ENCODE measurements at places on chromosomes 1 and 21. TPM values are rescaled to one million over a fixed set of nuclear protein-coding genes. Genes with fewer than 3 reads are reported as not detected.
A peak's percentile ranks its signal among the peaks of the same experiment; 100 is the strongest.

DNA sequence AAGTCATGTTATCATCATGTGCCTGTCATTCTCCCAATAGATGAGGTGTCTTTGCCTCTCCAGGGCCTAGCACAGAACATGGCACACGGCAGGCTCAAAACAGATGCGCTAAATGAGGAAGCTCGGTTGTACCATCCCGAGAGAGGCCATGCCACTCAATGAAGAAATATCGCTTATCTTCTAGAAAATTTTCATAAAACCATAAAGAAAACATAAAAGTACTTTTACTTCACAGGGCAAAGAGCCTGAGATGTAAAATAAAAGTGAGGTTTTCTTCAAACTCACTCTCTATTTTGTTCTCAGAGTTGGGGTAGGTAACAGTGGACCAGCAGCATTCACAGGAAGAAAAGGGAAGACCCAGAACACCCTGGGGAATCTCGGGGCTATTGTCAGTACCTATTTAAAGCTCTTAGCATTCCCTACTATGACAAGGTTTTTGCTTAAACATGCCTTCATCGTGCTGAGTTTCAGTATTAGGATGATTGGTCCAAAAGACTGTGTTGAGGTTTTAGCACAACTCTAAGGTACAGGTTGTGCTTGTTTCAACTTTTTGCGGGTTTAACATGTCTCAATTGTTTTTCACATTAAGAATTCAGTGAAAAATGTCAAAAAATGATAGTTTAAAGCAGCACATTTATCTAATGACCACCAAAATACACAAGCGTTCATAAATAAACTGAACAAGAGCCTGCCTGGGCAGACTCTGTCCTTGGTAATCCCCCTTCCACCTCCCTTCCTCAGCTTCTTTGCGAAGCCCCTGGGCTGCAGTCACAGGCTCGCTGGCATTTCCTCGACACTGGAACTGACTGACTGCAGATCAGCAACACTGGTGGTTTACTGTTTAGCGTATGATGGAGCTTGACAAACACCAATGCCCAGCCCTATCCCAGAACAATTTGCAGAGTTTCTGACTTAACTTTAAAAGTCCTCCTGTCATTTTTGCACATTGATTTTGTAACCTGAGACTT lies 55.6 kb downstream of the COQ8A start:
- no peak for DNase-seq
- H3K27me3 ChIP-seq = no peaks in the 10 kb centered on the region
- H3K4me1 ChIP-seq = no peaks in the 10 kb centered on the region
- no peak overlapping the region for H3K27ac ChIP-seq
- H3K36me3 ChIP-seq = peaks cover 12% of the 10 kb centered on the region

LRRC39 gene
- total RNA-seq = 1.2 TPM

DNA sequence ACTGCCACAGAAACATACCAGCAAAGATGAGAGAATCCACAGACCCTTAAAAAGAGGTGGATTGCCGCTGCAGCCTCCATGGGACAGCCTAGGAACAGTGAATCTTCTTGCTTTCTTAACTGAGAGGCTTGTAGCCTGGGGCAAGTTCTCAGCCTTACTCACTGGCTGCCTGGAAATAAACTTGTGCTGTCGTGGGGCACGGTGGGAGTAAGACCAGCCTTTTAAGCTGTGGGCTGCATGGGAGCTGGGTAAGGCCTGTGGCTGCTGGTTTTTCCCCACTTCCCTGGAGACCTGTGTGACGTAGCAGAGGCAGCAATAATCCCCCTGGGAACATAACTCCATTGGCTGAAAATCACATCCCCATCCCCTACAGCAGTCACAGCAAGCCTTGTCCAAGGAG lies 30.8 kb downstream of the CD2 start:
- no peaks in the 10 kb centered on the region for H3K4me1 ChIP-seq
- no peak for DNase-seq
- peaks cover 3% of the 10 kb centered on the region for H3K27me3 ChIP-seq
- no peak overlapping the region for H3K27ac ChIP-seq
- no peaks in the 10 kb centered on the region for H3K36me3 ChIP-seq
- H3K4me3 ChIP-seq = no peak overlapping the region

GRCh38 chr21:44815852-44816628 lies 1.8 kb downstream of the SUMO3 start:
- H3K4me1 ChIP-seq = peaks cover 23% of the 10 kb centered on the region
- peak overlapping the region; percentile 28 for H3K27ac ChIP-seq
- peak; percentile 70 for DNase-seq
- no peaks in the 10 kb centered on the region for H3K27me3 ChIP-seq
- peak overlapping the region; percentile 3 for H3K4me3 ChIP-seq

- H3K4me1 ChIP-seq = peaks cover 54% of the 10 kb centered on the region
- H3K27me3 ChIP-seq = no peaks in the 10 kb centered on the region
- no peak for DNase-seq
- H3K27ac ChIP-seq = peak overlapping the region; percentile 65
These were observed 183.8 kb downstream of the DHRS3 start for GRCh38 chr1:12434174-12434573.

MX1 gene
- 33.3 TPM for total RNA-seq

Data from osteoblast (primary cell).